ENCODE measurements at places on chromosomes 5 and 9. TPM values are rescaled to one million over a fixed set of nuclear protein-coding genes. Genes with fewer than 3 reads are reported as not detected.

SARDH gene
- polyA plus RNA-seq, result 4.7 TPM

TAF1L gene
- polyA plus RNA-seq, result not detected

TPPP gene
- 110 TPM for polyA plus RNA-seq

FAM78A gene
- 3.5 TPM for polyA plus RNA-seq

STPG3 gene
- polyA plus RNA-seq, result not detected

DND1 gene
- 0.48 TPM for polyA plus RNA-seq

CLIC3 gene
- 1.9 TPM for polyA plus RNA-seq

ANKRD55 gene
- polyA plus RNA-seq, result 0.48 TPM

SLC27A6 gene
- polyA plus RNA-seq, result 0.68 TPM

HAVCR2 gene
- polyA plus RNA-seq, result 2.8 TPM

SLC6A19 gene
- not detected for polyA plus RNA-seq

FAM200C gene
- polyA plus RNA-seq, result 3.9 TPM

FAM151B gene
- polyA plus RNA-seq, result 0.58 TPM

MYMK gene
- polyA plus RNA-seq, result 0.80 TPM

All from brain (organoid and tissue), 16 donors.